ENCODE measurements at places on chromosomes 12 and 14. TPM values are rescaled to one million over a fixed set of nuclear protein-coding genes. Genes with fewer than 3 reads are reported as not detected.
A peak's percentile ranks its signal among the peaks of the same experiment; 100 is the strongest.

GRCh38 chr12:6570264-6570887 lies 2.3 kb upstream of the NOP2 start:
- no peak for DNase-seq

- DNase-seq = no peak
Observed at GRCh38 chr12:38328306-38328895, 11.8 kb downstream of the ALG10B start.

GRCh38 chr12:3214526-3215365 lies 137.6 kb downstream of the TSPAN9 start:
- DNase-seq = no peak

GRCh38 chr14:77311217-77311616 lies 9.5 kb downstream of the POMT2 start:
- DNase-seq = no peak

DNA sequence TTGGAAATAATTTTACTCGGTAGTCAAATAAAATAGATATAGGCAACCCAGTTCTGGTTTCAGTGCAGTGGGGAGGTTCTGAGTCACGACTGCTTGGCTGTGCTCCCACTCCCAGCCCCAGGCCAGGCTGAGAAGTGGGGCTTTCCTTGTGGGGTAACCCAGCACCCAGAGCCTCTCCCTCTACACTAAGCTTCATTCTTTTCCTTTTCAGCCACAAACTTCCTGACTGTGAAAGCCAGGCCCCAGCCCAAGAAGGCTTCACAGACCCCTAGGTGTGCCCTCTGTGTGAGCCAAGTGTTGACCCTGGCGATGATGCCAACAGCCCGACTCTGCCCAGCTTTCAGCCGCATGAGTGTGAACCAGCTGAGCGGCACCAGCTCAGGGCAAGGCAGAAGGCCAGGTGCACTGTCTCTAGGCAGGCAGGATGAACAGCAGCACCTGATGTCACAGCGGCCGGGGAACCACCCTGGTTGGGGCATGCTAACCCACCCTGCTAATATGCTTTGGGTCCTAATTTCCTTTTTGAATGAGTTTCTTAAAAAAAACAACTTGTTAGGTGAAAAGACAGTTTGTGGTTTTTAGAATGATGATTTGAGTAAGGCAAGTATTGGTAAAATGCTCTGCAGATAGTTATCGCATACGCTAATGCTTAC lies 42.2 kb upstream of the ATP23 start:
- DNase-seq = no peak

- no peak for DNase-seq
Observed at GRCh38 chr12:2290516-2291065, 237.8 kb downstream of the CACNA1C start.

DNA sequence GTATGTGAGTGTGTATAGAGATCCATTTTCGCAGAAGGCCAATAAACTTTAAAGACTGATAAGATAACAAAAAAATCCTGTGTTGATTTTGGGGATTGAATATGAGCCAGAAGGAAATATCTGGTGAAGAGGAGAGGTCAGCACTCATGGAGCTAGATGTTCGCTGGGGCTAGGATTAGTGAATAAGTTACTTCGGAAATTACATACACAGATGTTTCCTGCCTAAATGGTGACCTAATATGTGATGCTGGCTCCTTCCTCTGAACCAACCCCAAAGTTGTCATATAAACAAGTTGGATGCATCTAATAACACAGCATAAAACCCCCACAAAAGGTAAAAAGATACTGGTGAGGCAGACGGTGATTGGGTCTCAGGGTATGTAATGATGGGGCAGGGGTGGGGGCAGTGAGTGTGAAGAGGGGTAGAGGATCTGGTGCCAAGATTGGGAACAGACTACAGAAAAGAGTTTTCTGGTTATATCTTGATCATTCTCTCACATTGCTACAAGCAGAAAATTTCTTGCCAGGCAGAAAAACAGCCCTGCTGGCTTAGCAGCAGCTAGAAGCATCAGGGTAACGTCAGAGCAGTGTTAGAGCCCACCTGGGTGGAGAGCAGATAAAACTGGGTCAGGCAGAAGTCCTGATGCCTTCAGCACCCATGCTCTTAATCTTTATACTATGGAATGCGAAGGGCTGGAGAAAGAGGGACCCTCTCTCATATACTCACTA lies 140.4 kb upstream of the GZMB start:
- no peak for DNase-seq

DNA sequence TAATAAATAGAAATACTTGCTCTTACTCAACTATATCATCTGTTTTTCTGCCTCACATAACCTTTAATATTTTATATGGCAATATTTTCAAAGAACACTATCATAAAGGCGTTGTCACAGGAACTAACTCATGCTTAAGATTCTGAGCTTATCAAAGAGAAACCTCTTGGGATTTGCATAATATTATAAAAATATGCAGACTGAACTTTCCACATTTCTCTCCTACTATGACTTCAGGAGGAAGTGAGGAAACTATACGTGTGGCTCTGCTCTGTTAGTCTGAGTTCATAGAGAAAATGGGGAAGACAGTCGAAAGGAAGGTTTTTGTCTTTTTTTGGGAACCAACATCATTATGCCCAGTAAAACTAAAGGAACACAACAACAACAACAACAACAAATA lies 124.7 kb downstream of the GARIN6 start:
- no peak for DNase-seq

Gene CGRRF1
- polyA plus RNA-seq = 11.4 TPM

Gene NOXRED1
- polyA plus RNA-seq = 0.16 TPM

GRCh38 chr12:88399811-88400210 lies 180.5 kb downstream of the KITLG start:
- no peak for DNase-seq

- no peak for DNase-seq
Observed at GRCh38 chr14:45970621-45971020, 681.0 kb downstream of the RPL10L start.

DNA sequence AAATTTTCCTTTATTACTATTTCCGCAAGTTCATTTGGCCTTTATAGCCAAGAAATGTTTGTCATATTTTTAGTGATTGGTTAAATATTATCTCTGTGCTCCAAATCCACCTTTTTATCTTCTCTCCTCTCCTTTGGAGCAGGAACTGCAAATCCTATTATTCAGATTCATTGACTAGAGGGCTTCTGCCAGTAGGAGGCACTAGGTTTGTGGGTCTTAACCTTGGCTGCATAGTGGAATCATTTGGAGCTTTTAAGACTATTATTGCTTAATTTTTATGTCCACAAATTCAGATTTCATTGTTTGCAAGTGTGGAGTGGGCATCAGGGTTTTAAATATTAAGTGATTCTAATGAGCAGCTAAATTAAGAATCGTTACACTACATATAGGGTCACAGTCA lies 75.3 kb upstream of the SYT10 start:
- no peak for DNase-seq

Gene ABCB9
- 3.9 TPM for polyA plus RNA-seq

- no peak for DNase-seq
Observed at GRCh38 chr12:106831699-106832098, 57.2 kb downstream of the RIC8B start.

DNA sequence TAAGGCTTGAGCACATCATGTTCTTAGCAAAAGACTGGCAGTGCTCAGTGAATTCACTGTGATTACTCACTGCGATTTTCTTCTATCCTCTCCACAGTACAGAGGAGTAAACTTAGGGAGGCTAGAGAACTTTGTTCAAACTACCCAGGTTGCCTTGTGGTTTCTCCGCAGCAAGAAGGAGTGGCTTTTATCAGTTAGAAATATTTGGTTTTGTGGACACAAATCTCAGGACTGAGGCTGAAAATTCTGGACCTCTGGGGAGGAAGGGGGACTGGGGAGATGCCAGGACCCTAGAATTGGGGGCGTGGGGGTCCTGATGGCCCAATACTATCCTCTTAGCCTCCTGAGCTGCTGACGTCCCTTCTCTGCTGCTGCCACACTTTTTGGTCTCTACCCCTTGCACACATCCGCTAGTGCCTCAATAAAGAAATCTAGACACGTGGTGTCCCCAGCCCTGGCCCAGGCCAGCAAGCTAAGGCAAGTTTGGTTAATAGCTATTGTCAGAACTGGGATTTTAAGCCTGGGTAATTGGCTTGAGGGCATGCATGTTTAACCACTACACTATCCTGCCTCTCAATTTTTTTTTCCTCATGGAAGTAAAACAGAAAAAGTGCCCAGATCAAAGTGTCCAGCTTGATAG lies 842 bp downstream of the OAS2 start:
- no peak for DNase-seq

GRCh38 chr12:94458877-94459727 lies 565 bp downstream of the CEP83 start:
- peak; percentile 3 for DNase-seq

Gene MDGA2
- polyA plus RNA-seq = not detected

- no peak for DNase-seq
Observed at GRCh38 chr12:111409780-111410430, 4.2 kb downstream of the SH2B3 start.

Gene SERPINA1
- 0.40 TPM for polyA plus RNA-seq

DNA sequence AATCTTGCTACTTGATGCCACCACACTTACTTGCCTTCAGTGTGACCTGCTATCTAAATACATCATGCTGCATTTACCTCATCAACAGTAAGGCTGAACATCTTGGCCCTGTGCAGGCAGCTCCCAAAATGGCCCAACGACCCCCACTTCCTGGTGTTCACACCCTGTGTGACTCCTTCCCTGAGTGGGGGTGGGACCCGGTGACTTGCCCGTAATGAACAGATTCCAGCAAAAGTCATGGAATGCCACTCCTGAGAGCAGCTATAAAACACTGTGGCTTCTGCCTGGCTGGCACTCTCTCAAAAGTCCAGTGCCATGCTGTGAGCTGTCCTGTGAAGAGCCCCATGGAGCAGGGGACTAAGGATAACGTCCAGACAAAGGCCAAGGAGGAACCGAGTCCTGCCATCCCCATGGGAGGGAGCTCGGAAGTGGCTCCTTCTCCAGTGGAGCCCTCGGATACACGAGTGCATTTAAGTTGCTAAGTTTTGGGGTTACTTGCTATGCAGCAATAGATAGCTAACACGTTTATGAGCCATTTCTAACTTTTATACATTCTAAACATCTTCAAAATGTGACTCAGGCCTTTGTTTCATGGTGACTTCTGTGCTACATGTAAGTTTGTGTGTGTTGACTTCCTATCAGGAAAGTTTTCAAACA lies 33.0 kb downstream of the P2RX2 start:
- DNase-seq = no peak

DNA sequence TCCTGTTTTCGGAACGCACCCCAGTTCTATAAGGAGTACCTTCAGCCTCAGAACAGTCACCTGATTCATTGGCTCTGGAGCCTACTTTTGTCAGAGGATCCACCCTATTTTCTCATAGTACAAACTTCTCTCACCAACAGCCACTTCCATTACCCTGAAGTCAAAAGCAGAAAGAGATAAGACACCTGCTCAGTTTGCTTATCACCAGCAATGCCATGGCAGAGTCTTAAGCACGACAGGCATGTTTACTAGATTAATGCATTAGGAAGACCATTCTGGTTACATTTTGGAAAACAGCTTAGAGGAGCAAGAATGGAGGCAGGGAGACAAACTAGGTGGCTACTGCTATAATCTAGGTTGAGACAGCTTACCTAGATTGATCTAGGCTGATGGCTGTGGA lies 67.7 kb downstream of the GXYLT1 start:
- no peak for DNase-seq

DNA sequence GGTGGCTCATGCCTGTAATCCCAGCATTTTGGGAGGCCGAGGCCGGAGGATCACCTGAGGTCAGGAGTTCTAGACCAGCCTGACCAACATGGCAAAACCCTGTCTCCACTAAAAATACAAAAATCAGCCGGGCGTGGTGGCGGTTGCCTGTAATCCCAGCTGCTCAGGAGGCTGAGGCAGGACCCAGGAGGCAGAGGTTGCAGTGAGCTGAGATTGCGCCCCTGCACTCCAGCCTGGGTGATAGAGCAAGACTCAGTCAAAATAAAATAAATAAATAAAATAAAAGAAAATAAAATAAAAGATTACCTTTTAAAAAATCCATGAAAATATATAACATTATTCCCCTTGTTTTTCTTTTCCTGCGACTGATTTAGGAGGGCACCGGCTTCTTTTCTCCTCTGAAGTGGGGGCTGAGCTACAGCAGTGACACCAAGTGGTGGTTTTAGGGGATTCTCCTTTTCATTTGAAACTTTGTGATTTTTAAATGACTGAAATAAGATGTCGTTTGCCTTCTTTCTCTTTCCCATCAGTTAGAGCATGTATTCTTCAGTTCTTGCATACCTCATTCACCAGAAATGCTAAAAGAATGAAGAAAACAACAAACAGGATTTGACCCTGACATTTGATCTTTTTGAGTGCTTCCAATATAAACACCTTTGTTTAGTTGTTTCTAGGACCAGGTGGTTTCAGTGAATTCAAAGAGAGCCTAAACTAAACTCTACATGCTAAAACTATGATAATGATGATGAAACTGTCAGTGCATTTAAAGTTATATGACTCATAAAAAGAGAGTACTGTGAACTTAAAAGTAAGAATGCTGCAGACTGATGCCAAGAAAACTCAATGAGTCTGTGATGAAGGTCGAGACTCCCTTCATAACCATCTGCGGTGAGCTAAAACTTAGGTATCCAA lies 22.6 kb upstream of the PKP2 start:
- DNase-seq = no peak

DNA sequence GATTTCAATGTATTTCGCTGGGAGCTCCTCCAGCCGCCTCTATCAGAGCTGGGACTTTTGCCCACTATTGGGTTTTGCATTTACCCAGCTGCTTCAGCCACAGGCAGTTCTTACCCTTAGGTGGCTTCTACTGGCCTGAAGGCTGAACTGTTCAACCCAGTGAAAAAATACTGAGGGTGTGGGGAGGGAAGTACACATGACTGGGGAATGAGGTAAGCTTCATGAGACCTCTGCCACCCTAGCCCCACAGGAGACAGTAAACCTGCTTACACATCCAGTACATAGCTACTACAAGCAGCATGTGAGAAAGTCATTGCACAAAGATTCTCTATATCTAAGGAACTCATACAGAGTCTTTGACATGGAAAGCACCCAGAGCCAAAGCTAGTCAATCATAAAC lies 411.1 kb downstream of the SYT1 start:
- DNase-seq = no peak

- no peak for DNase-seq
Observed at GRCh38 chr12:84691266-84691665, 221.3 kb downstream of the SLC6A15 start.

DNA sequence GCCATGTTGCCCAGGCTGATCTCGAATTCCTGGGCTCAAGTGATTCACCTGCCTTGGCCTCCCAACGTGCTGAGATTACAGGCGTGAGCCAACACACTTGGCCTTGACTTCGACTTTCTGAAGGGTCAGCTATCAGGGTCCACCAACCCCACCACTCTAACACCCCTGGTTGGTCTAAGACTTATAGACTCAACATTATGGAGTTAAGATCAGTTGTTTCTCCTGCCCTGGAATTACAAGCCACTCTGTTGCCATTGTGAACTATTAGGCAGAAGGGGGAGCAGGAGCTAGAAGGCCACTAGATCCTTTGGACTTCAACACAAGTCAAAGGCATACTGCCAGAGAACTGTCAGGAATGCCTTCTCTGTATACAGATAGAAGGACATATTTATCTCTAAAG lies 1.9 kb upstream of the PSMB11 start:
- no peak for DNase-seq
